ENCODE measurements at places on chromosomes 3 and 15. TPM values are rescaled to one million over a fixed set of nuclear protein-coding genes. Genes with fewer than 3 reads are reported as not detected.

DNA sequence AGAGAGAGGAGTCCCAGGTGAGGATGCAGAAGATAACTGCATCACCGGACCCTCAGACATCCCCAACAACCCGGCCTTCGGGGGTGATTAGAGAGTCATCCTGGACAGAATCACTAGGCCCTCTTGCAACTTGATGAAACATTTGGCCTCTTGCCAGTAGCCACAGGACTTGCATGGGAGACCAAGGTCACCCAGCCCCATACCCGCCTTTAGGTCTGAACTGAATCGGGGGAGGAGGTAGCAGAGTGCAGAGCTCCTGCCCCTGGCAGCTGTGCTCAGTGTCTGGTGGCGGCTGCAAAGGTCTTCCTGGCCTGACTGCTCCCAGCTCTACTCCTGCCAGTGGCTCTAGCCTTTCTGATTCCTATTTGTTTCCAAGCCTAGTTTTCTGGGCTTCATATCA is 12.4 kb downstream of the PIF1 start:
- DNase-seq = no peak

DNA sequence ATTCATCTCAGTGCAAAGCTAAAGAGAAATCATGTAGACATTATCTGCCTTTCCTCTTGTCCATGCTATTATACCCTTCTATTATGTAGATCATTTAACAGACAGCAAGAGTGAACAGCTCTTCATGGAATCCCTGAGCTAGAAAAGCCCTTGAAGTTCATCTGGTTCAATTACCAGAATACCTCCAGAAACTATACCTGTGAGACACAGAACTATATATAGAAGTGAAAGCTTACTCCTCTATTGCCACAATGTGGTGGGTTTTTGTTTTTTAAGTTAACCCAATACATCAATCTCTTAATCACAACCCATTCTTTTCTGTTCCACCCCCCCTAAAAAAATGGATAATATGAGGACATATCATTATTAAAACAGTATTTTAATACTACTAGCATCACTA is 347.7 kb downstream of the PLCL2 start:
- no peak for DNase-seq

DNA sequence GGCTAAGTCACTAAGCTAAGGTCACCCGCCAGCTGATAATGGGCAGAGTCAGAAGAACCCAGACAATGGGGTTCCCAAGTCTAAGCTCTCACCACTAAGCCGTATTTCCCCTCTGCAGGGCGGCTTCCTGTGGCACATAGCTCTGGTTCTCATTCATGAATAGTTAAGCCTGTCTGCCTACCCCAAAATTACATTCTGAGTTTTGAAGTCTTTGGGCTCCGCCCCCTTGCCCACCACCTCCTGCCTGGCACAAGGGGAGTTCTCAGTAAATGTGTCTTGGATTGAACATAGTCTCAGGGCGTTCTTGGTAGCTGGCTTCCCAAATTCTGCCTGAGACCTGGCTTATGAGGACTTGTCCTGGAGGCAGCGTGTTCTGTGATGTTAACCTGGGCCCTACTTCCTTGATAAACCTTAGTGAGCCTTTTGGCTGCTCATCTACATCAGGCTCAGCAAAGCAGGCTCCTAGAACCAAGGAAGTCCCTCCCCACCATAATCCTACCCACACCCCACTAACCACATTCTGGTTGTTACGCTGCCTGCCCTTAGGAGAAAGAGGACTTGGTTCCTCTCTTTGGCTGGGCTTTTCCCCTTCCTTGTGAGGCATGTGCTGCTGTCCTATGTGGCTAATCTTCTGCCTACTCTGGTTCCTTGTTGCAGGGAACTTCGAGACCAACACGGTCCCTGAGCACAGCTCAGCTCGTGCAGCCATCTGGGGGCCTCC is 54.9 kb downstream of the STARD5 start:
- DNase-seq = no peak

DNA sequence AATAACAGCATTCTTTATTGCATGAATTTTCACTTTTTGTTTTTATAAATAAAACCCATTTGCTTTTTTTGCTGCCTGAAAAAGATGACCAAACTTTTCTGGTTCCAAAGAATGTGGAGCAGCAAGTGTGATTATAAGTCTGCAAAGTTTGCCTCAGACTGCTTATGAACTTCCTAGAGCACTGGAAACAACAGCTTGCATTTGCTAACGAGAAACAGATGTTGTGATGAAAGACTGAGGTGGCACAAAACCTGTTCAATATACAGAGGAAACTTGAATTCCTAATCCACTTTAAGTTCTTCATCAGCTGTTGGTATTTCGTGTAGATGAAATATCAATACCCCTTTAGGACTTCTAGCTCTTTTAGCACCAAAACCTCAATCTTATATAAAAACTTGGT is 9.3 kb downstream of the ZPLD1 start:
- no peak for DNase-seq

GRCh38 chr15:37107744-37108380 is 7.5 kb upstream of the MEIS2 start:
- no peak for DNase-seq

- DNase-seq = no peak
Observed at GRCh38 chr3:36907911-36908646, 36.8 kb downstream of the TRANK1 start.

DNA sequence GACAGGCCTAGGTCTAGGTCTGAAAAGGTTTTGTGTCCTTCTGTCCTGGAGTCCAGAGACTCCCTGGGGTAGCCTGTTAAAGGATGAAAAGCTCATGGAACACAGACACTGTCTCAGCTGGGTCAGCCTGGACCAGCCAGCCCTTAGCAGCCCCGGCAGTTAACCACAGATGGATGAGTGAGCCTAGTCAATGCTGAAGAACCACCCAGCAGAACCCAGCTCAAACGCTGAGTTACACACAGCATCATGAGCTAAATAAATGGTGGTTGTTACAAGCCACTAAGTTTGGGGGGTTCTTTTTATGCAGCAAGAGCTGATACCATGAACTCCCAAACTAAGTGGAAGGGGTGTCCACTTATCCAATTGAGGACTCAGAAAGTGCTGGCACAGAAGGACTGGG is 472.8 kb upstream of the PROK2 start:
- DNase-seq = no peak

DNA sequence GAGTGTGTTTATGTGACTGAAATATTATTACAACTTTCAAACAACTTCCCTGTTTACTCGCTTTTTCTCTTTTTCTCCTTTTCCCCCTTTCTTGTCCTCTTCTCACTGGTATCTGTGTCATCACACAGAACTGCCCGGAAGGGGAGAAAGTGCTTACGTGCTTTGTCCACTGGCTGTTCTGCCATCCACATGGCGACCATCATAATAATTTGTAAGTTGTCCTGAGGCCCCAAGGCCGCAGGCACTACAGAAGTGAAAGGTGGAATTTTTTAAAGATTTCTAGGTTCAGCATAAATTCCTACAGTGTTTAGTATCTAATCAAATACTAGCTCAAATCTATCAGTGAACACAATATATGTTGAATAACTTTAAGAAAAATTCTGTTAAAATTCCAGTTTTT is 26.7 kb upstream of the ABHD10 start:
- DNase-seq = no peak

- peak; percentile 50 for DNase-seq
Observed at GRCh38 chr15:58568157-58568571, 136.4 kb downstream of the LIPC start.

- no peak for DNase-seq
Observed at GRCh38 chr3:10695595-10696285, 120.3 kb upstream of the SLC6A11 start.

GRCh38 chr3:126348308-126348920 is 8.8 kb downstream of the KLF15 start:
- no peak for DNase-seq

- no peak for DNase-seq
Observed at GRCh38 chr15:100484443-100484842, 44.3 kb downstream of the CERS3 start.

DNA sequence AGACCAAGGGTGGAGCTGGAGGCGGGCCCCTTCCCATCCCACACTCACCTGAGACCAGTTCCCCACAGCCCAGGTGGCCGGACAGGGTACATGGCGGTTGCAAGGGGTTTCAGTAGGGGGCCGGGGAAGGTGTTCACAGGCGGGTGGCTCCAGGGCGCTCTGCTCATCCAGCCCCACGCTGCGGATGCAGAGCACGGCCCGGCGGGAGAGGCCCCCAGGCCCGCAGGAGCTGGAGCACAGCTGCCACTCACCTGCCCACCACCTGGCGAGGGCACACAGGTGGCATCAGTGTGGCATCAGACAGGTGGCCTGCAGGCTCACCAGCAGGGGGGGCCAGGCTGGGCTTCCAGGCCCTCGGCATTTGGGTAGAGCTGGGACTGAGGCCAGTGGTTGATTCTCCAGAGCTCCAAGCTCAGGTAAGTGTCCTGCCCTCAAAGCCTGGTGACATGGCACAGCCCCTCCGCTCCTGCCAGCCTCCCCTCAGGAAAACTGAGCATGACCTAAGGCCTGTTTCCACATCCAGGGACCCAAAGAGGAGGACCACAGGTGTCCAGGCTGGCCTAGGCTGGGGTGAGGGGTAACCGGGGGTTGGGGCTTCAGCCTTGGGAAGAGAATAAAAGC is 43.8 kb downstream of the ADAMTS7 start:
- no peak for DNase-seq

- DNase-seq = no peak
Observed at GRCh38 chr15:90001683-90002427, 731 bp downstream of the ZNF710 start.

- no peak for DNase-seq
Observed at GRCh38 chr15:38411902-38412301, 42.0 kb upstream of the FAM98B start.

- no peak for DNase-seq
Observed at GRCh38 chr3:54845551-54845950, 82.3 kb downstream of the LRTM1 start.

DNA sequence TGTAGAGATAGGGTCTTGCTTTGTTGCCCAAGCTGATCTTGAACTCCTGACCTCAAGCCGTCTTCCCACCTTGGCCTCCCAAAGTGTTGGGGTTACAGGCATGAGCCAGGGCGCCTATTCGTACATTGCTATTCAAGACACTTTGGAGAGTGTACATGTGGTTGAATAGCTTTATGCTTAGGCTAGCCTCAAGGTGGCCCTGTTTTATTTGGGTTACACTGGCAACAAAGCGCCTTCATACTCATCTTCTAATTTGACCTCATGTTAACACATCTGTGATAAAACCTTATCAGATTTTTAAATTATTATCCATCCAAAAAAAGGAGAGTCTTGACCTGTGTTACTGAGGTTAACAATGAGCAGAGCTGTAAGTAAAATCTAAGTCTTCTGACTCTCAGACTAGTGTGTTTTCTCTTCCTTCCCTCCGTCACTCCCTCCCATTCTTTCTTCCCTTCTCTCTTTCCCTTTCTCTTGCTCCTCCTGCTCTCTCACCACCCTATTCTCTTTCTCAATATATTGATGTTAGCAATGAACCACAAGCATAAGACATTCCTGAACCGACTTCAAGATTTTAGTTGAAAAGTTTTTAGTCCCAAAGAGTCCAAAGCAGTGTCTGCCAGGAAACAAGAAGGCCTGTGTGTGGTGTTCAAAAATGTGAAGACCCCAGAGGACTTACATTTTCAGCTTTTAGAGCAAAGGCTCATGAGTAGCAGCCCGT is 603.7 kb upstream of the CFAP20DC start:
- DNase-seq = no peak

DNA sequence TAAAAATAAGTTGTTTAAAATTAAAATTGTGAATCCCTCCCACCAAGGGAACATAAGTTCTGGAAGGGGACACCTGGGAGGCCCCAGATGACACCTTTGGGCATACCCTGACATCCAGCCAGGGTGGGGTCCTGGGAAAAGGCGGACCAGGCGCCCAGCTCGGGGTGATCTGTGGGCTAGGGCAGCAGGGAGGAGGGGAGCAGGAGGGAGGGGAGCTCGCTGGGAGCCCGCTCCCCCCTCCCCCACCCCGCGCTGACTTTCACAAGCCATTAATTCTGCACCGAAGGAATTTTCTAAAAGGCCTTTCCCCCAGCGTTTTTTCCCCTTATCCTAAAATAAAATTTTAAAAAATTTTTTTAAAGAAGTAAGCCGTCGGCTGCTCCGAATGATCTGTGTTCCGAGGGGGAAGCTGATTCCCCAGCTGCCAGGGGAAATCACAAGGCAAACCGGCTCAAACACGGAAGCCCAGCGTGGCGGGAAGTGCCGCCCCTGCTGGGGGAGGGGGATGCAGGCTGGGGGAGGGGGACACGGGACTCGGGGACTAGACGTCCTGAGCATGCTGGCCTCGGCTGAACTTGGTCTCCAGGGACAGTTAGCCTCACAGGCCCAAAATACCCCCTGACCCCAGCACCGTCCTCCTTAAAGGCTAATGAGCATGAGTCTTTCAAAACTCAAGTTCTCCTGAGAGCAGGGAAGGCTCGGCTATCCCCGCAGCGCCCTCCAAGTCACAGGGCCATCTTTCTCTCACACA is 13.9 kb downstream of the PLXND1 start:
- no peak for DNase-seq

GRCh38 chr3:13262493-13263211 is 157.5 kb downstream of the NUP210 start:
- DNase-seq = no peak

GRCh38 chr3:50515565-50516439 is 12.4 kb upstream of the CACNA2D2 start:
- DNase-seq = no peak

DNA sequence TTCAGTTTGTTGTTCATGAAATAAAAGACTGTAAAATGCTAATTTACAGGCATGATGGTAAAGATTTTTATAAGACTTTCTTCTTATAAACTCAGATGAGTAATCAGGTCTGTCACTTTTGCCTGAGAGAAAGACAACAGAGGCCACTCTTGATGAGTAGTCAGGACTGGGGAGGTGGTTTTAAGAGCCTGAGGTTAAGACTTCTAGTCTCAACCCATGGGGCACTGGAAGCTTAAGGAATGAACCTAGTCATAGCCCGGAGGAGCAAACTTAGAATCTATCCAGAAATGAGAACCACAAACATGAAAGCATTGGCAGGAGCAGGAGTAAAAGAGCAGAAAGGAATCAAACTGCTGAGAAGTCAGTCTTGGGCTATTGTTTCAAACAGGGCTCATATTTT is 846.3 kb upstream of the ARPP21 start:
- DNase-seq = no peak

GRCh38 chr15:51672155-51672687 is 9.1 kb upstream of the SCG3 start:
- DNase-seq = no peak

Gene PRSS50
- polyA plus RNA-seq = not detected

Gene IMPG2
- polyA plus RNA-seq = 0.17 TPM

Gene VPS33B
- 16.2 TPM for polyA plus RNA-seq

Gene ADAMTS9
- 0.43 TPM for polyA plus RNA-seq

Gene TARS3
- 2.8 TPM for polyA plus RNA-seq

Gene CADPS
- not detected for polyA plus RNA-seq

Gene UMPS
- polyA plus RNA-seq = 43.2 TPM

Gene TM4SF1
- 375 TPM for polyA plus RNA-seq

Gene CCR3
- polyA plus RNA-seq = 0.16 TPM

Gene MUSTN1
- polyA plus RNA-seq = not detected

Gene RHOV
- polyA plus RNA-seq = 1.2 TPM

Gene ACP3
- 1.0 TPM for polyA plus RNA-seq

Data from keratinocyte (primary cell).